ENCODE measurements at places on chromosomes 3 and 15.

DNA sequence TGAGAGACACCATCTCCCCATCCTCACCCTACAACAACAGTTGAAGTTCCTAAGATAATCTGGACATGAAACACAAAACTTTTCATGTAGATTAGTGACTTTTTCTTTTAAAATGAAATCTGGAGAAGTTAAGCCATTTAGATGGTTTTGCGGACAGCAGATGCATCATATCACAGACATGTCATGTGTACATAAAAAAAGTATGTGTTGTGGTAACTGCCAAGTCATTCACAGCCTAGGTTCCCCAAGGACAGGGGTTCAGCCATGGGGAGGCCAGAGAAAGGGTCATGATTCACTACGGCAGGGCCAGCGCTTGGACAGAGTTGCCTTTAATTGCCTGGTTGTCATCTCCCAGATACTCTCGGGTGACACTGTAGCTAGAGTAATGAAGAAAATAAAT, 163.2 kb downstream of the PDZRN3 start:
- DNase-seq = no peak

GRCh38 chr3:52827441-52827840, 3.0 kb downstream of the ITIH4 start:
- no peak for DNase-seq

DNA sequence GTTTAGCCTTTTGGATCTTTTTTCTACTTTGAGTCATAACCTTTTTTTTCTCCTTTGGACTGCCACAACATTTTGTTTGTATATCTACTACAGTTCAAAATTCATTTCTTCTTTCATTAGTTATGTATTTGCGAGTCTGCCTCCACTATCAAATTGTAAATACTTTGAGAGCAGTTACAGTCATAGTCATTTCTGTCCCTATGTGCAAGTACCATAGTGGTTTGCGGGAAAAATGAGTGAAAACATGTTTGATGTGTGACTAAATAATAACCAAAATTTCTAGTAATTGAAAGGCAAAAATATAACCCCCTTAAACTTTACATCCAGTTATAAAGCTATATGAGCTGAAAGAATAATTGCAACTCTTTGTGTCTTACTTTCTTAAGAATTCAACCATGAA, 45.8 kb upstream of the CCDC50 start:
- DNase-seq = no peak

GRCh38 chr15:23857028-23857641, 170.0 kb upstream of the NDN start:
- DNase-seq = peak; percentile 51

GRCh38 chr3:184759666-184760200, 47.9 kb upstream of the MAGEF1 start:
- no peak for DNase-seq

- no peak for DNase-seq
Observed at GRCh38 chr15:43484455-43484854, 8.5 kb downstream of the TP53BP1 start.

- no peak for DNase-seq
Observed at GRCh38 chr3:27174530-27174929, 194.7 kb downstream of the NEK10 start.

DNA sequence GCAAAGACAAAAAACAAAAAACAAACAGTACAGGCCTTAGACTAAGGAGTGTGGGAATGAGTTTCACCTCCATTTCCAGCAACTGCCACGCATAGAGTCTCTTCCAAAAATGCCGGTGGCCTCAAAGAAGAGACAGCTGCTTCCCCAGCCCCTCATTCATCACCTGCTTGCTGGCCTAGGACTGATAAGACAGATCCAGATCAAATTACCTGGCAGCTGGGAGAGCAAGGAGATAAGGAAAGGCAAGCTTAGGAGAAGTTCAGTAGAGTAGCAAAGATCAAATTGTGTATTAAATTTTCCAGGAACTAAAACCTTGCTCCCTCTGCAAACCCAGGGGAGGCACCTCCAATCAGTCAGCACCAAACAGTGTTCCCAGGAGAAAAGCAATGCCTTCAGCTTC, 325.8 kb upstream of the CTNNB1 start:
- no peak for DNase-seq

DNA sequence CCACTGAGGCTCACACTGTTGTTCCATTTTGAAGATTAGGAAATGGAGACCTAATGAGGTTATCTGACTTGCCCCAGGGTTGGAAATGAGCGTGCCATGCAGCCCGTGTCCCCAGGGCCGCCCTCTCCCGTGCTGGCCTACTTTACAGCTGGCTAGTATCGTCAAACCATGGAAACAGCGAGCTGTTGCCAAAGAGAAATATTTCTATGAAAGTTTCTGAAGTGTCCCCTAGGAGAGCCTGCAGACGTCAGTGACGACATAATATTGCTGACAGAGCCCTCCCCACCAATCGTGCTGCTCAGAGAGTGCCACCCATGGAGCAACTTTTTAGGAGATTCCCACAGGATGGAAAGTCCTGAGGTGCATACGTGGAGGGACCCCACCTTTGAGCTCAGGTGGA, 11.2 kb upstream of the FAM174B start:
- no peak for DNase-seq

DNA sequence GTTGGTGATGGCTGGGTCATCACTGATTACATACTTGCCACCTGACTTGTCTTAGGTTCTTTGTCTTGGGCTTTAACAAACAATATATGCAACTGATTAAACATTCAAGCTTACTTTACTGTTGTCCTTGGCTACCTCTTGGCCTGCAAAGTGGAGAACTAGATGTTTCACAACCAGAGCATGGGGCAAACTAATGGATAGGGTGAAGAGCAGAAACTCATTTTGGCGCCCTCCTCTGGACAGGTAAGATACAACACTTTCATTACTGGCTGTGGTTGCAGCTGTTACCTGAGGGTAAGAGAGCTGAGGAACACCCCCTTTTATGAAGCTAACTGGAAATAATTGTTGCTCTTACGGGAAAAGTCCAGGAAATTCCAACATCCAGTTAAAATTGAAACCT, 262.1 kb downstream of the NAALADL2 start:
- no peak for DNase-seq

- no peak for DNase-seq
Observed at GRCh38 chr15:70247281-70247680, 149.6 kb upstream of the TLE3 start.

DNA sequence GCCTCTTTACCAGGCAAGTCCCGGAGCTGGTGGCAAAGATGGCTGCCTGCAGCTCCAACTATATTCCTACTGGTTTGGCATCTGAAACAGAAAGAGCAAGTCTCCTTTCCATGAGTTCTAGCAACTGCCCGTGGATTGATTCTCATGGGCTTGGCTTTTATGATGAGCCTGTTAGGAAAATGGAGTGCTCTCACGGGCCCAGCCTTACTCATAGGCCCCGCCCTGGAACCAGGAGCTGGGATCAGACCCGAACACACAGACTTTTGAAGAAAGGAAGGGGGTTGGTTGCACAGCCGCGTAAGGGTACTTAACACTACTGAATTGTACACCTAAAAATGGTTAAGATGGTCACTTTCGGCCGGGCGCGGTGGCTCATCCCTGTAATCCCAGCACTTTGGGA, 2.9 kb downstream of the NRROS start:
- no peak for DNase-seq

- no peak for DNase-seq
Observed at GRCh38 chr3:59456852-59457485, 407.1 kb upstream of the CFAP20DC start.

DNA sequence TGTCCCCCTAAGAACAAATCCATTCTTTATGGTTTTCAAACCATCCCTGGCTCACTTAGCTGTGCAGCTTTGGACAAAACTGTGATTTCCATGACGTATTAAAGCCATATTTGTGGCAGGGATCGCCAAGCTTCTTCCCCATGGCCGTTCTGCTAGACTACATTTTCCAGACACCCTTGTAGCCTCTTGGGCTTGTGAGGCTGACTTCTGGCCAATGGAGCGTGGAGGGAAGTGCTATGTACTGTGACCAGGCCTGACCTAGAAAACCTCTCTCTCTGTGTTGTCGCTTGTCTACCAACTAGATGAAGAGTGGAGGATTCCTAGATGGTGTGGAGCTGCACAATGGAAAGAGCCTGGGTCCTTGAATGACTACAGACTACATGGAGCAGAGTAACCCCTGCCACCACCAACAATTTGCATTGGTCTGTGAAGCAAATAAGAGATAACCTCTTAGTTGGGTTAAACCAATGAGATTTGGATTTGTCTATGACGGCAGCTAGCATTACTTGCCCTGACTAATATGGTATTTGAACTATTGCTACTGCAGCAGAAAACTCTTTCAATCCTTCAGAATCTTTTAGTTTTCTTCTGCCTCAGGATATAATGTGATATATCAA, 22.1 kb upstream of the MGLL start:
- no peak for DNase-seq

GRCh38 chr3:123431658-123432324, 17.1 kb downstream of the ADCY5 start:
- DNase-seq = no peak

DNA sequence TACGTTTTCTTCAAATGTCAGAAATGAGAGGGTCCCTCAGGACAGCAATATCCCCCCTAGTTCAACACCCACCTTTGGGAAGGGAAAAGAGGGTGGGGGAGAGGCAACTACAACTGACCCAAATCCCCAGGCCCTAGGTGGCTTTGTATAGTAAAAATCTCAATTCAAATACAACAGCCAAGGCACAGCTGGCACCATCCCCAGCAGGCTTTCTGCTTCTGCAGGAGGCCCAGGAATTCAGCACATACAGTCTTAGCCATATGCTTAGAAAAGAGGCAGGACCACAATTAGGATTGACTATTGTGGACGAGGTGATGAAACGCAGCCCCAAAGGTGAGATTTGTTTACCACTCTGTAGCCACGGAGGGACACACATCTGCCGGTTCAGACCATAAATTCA, 15.8 kb downstream of the NR2E3 start:
- DNase-seq = no peak

DNA sequence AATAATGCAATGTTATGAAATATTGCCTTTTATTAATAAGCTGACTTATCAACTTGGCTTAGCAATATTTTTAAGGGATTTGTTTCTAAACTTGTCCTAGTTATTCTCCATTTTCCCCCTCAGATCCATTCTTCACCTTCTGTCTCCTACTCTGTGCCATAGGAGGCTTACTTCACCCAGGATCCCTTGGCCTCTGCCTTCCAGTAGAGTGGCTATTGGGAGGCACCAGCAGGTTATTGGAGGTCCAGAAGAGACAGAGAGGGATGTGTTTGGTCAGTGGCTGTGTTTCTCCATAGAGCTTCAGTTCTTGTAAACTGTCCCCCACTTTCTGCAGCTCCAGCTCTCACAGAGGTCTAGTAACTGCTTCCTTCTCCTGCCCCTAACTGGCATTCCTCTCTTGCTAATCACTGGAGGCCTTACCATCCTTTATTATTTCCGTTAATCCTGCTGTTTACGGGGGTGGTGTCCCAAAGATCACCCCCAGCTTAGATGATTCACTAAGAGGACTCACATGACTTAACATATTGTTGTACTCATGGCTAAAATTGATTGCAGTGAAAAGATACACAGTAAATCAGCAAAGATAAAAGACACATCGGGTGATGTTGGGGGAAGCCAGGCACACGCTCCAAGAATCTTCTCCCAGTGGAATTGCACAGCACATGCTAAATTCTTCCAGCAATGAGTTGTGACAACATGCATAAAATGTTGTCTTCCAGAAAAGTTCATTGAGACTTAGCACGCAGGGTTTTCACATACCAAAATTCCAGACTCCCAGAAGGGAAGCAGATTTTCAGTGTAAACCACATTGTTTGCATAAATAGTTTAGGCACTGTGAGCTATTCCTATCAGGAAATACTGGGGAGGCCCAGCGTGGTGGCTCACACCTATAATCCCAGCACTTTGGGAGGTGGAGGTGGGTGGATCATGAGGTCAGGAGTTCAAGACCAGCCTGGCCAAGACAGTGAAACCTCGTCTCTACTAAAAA, 67.5 kb downstream of the RPL22L1 start:
- no peak for DNase-seq

GRCh38 chr3:129052675-129053074, 7.9 kb upstream of the GP9 start:
- DNase-seq = no peak

DNA sequence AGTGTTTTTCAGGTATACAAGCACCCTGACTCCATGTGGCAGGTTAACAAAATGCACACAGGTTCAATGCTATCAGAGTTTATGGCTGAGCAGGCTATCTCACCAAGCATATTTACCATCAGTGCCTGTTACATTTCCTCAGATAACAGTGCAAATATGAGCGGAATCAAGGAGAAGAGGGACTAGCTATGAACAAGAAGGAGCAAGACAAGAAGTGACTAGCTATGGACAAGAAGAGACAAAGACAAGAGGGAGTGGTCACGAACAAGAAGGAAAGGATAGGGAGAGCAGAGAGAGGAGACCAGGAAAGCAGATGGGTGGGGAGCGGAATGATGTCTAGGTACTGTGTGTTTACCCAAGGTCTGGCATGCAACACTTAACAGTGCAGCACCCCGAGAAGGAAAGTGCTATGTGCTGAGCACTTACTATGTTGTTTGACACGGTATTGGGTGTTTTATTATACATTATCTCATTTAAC, 8.6 kb downstream of the ILDR1 start:
- no peak for DNase-seq

DNA sequence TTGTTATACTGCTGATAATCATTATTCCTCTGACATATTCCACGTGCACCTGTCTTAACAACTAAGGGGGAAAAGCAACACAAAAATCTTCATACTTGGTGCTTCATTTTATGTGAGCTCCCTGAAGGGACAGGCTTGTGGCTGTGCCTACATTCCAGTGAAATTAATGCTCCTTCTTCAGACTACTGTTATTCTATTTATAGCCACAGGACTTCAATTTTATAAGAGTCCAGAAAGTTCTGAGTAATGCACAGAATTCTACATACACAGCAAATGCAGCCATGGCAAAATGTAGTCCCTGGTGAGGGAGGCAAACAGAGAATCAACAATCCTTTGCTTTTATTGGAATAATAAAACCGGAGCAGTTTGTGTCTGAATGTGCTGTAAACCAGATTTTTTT, 417.1 kb downstream of the RBMS3 start:
- no peak for DNase-seq
